ENCODE measurements at places on chromosomes 7 and 10.

DNA sequence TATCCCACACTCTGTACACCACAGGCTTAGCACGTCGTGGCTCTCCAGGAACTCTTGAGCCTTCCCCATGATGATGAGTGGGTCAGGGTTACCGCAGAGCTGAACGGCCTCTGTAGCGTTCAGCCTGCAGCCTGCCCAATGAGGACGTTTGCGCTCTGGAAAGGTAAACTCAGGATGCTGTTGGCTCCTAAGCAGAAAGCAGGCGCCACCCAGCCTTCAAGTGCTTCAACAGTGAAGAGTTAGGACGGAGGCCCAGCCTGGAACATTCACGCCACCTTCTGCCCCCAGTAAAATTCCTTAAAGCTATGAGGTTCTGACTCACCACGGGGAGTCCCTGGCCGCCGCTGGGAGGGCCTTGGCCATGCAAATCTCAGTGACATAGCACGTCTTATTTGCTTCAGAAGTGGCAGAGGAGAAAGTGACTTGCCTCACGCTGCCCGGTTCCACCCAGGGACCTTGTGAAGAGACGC lies 161.5 kb upstream of the SH2B2 start:
- peak; percentile 67 for DNase-seq

GRCh38 chr7:69878015-69878414 lies 279.7 kb downstream of the AUTS2 start:
- no peak for DNase-seq

DNA sequence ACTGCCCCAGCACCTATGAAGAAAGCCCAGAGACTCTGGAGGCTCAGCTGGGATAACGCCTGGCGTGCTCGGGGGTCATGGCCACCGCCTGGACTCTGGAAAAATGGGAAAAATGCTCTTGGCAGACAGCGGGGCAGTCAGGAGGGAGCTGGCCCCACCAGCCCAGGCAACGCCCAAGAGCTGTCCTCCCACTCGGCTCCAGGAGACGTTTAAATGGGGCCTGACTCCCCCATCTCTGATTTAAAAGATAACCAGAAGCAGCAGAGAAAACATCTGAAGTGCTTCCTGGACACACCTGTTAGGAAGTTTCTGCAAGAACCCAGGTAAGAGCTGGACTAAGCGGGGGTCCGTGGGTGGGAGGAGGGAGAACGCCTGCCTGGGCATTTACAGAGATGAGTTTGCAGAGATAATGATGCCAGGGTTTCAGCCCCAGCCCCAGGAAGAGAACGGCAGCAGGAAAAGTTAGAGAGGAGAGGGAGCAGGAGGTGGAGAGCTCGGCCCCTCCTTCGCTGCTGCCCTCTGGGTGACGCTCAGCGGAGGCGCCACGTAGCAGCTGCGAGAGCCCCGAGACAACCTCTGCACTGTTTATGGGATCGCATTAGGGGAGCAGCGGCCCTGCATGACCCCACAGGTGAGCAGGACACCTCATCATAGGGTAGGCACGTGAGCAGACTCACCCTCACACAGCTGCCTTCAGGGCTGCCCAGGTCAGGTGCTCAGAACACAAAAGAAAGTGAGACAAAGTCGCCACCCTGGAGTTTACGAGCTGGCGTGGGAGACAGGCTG lies 83.5 kb upstream of the INSIG1 start:
- DNase-seq = no peak

- no peak for DNase-seq
Observed at GRCh38 chr10:81042647-81043046, 504.9 kb downstream of the SH2D4B start.

- DNase-seq = peak; percentile 82
Observed at GRCh38 chr10:97858001-97858439, 8.4 kb downstream of the GOLGA7B start.

GRCh38 chr7:277228-277627 lies 12.7 kb upstream of the FOXL3 start:
- DNase-seq = no peak

DNA sequence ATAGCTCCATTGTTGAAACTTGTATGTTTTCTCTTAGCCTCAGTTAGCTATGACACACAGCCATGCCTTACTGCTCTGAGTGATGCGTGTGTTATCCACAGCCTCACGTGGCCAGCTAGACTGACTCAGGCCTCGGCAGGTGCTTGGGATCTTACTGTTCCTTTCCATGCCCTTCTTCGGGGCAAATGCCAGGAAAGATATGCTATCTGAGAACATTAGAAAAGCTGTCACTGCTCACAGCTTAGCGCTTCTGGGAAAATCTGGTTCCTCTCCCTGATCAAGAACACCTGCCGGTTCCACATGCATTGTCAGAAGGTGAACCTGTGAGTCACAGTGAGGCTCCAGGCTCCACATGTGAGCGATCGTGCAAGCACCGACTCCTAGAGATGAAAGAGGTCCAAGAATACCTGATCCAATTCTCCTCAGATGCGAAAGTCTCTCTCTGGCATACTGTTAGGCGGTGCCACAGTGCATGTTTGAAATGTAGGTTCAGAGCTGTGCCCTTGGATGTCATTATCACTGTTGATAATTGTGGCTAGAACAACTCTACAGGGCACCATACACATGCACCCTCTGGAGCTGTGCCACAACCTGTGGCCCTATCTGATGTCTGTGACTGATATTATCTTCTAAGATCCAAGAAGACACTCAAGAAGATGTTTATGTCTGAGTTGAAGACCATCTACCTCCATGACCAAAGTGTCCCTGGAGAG lies 247.8 kb upstream of the IGFBP3 start:
- no peak for DNase-seq

DNA sequence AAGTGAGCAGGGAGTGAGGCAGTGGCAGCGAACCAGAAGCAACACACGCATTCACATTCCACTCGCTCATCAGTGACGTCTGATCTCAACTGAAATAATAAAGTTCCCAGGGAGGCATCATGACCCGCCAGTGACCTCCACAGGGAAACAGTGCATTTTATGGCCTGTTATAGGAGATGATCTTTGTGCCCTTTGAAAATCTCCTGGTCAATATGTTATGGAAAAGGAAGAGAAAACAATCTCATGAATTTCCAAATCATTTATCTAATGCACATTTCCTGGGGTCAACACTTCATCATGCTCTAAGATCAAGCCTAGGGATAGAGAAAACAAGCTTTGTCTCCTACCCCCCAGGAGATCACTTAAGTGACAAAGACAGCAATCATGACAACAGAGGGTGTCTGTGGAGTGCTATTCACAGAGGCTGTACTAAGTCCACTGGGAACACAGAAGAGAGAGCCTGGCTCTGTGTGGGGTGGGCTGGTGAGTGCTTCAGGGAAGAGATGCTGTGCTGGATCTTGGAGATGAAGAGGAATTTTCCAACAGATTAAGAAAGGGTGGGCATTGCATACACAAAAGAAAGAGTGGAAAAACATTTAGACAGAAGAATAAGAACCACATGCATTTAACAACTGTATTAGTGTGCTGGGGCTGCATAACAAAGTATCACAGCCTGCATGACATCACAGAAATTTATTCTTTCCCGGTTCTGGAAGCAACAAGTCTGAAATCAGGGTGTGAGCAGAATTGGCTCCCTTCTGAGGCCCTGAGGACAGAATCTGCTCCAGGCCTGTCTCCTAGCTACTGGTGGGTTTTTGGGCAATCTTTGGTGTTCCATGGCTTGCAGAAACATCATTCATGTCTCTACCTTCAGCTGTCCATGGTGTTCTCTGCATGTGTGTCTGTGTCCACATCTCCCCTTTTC lies 613.9 kb upstream of the IGFBP3 start:
- no peak for DNase-seq

GRCh38 chr7:46243406-46243805 lies 322.3 kb upstream of the IGFBP3 start:
- no peak for DNase-seq

GRCh38 chr7:108580298-108580697 lies 10.6 kb downstream of the DNAJB9 start:
- no peak for DNase-seq

- no peak for DNase-seq
Observed at GRCh38 chr10:64037071-64037661, 516.0 kb downstream of the REEP3 start.

- DNase-seq = no peak
Observed at GRCh38 chr10:75016325-75016724, 95.1 kb upstream of the SAMD8 start.

DNA sequence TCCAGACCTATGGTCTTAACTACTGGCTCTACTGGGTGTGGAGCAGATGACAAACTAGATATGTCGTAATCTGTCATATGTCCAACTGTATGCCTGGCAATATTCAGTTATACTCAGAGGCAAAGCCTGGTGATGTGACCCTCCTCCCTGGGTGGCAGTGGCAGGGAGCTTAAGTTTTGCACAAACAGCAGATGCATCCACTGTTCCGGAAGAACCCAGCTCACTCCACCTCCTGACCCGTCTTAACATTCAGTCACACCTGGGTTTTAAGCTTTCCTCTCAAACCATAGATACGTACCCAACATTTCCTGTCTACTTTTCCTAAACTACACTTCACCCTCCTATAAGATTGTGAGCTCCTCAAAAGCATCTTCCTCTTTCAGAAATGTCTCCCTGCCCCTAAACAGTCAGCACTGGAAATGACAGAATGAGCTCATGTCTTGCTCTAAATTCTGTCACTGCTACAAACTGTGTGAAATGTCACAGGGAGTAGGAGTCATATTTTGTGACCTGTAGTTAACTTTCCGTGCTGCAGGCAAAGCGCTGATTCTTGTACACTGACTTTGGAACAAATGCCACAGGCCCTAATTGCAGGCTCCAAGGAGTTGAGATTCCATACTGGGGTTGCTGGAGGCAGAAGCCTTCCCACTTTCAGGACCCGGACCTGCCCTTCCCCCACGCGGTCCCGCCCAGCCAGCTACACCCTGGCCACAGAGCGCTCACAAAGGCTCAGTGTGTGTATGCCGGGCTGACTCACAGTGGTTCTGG lies 23.9 kb downstream of the SCD start:
- peak; percentile 96 for DNase-seq

DNA sequence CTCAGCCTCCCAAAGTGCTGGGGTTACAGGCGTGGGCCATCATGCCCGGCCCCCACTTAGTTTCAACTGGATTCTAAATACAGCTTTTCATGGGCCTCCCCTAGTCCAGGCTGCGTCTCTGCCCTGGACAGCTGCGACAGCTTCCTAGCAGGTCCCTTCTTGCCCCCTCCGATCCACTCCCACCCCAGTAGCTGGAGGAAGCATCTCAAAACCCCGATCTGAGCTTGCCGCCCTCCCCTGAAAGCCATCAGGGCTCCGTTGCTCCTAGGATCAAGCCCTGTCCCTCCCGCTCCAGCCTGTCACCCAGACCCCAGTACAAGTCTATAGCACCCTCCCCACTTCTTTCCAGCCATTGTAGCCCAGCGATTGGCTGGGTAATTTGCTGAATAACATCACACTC lies 64.5 kb downstream of the VWA2 start:
- DNase-seq = no peak

GRCh38 chr7:45683556-45684148 lies 109.5 kb downstream of the ADCY1 start:
- DNase-seq = no peak

GRCh38 chr7:134778941-134779740 lies at the start of gene CALD1:
Gene CALD1, plus strand, starts transcription at chr7:134779634. Its CDS starts 88,100 bp downstream, at chr7:134867734.
- DNase-seq = no peak

DNA sequence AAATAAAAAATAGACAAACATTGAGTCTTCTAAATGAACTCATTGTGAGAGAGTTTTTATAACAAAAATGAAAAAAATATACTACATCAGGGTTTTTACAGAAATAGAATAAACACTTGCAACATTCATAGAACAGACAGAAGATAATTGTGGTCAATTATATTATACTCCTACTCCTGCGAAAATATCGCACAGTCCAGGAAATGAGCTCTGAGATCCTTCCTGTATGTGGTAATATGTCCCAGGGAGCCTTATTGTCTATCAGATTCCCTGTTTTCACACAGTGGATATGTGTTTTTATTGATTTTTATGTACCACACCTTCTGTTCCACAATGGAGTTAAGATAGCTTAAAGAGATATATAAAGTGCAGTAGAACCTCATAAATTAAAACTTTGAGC lies 27.5 kb upstream of the RELN start:
- no peak for DNase-seq

- DNase-seq = no peak
Observed at GRCh38 chr7:7443806-7444350, 91.8 kb downstream of the COL28A1 start.

DNA sequence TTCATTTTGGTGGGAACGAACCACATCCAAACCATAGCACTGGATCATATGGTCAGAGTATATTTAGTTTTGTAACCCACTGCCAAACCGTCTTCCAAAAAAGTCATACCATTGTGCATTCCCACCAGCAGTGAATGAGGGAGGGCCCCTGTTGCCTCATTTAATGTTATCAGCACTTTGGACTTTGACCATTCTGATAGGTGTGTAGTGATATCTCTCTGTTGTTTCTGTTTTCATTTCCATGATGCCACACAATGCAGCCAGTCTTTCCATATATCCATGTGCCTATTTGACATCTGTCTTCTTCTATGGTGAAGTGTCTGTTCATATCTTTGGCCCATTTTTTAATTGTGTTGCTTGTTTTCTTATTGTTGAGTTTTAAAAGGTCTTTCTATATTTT lies 105.0 kb upstream of the PPP2R2D start:
- DNase-seq = no peak

DNA sequence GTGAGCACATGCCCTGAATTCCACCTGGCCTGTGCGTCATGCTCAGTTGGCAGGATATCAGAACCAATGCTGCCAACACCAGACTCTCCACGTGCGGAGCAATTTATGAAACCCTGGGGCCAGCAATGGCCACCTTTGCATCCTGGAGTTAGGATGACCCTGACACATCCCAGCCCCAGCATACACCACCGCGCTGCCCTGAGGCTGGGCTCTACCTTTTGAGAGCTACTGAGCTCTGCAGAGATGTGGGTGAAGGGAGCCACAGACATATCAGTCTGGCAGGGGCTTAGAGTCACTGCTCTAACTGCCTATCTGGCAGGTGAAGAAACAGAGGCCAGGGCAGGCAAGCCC lies 41.9 kb downstream of the SYPL1 start:
- no peak for DNase-seq

DNA sequence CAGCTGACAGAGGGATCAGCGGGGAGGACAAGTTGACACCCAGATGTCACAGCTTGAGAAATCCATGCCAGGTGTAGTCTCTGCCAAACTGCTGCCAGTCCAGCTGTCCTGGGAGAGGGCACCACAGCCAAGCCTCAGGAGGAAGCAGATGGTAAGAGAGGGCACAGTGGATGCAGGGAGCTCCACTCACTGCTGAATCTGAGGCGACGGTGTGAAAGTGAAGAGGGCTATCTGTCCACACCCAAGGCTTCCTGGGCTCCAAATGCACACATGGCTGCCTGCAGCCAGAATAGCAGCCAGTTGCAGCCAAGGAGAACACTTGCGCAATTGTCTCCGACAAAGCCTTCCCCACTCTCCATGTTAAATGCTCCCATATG lies 502.4 kb downstream of the GRID1 start:
- no peak for DNase-seq

DNA sequence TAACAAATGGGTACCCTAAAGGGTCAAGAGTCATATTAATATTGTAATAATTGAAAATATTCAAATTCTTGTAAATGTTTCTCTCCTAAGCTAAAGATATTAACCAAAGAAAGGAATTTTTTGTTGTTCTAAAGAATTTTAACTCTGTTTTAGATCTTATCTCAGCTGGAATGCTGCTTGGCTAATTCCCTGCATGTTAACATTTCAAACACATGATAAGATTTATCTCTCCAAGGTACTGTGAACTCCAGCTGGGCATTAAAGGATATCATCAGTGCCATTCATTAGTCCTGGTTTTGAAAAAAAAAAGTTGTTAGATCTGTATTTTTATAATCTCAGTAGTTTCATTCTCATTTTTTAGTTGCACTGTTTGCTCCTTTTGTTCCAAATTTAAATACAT lies 76.9 kb downstream of the MAPK8 start:
- DNase-seq = no peak
